ENCODE measurements at places on chromosomes 3 and 15.

DNA sequence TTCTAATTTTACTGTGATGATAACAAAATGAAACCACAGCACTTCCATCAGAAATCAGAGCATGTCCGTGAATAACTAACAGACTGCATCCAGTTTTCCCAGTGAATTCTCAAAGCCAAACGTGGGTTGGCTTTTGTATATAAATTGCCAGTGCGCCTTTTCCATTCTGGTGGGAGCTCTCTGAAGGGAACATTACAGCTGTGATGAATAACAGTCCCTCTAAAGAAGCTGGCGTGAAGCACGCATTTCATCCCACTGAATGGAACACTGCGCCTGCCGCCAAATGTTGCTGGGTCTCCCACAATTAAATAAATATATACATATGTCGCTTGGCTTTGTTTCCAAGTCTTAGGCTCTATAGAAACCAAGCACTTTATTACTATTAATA is 113.0 kb upstream of the PFN2 start:
- DNase-seq, result no peak

GRCh38 chr3:151265866-151266265 is 12.5 kb downstream of the P2RY14 start:
- no peak for DNase-seq

- DNase-seq, result no peak
Measured at GRCh38 chr15:71512682-71513006, 297.7 kb upstream of the NR2E3 start.

GRCh38 chr15:63889831-63890230 is 56.1 kb upstream of the HERC1 start:
- DNase-seq, result no peak

- DNase-seq, result no peak
Measured at GRCh38 chr3:25427155-25427554, 908 bp upstream of the RARB start.

- no peak for DNase-seq
Measured at GRCh38 chr3:10521772-10522441, 16.5 kb upstream of the ATP2B2 start.
